ENCODE measurements at places on chromosomes 1 and 21. TPM values are rescaled to one million over a fixed set of nuclear protein-coding genes. Genes with fewer than 3 reads are reported as not detected.
A peak's percentile ranks its signal among the peaks of the same experiment; 100 is the strongest.

GRCh38 chr1:200626853-200627534, 6.4 kb upstream of the KIF14 start:
- DNase-seq: no peak
- no peak overlapping the region for H3K27ac ChIP-seq
- no peaks in the 10 kb centered on the region for H3K27me3 ChIP-seq
- no peaks in the 10 kb centered on the region for H3K4me1 ChIP-seq
- no peaks in the 10 kb centered on the region for H3K36me3 ChIP-seq

Gene PLA2G2C
- polyA plus RNA-seq: not detected

- H3K4me1 ChIP-seq: peaks cover 3% of the 10 kb centered on the region
- H3K36me3 ChIP-seq: no peaks in the 10 kb centered on the region
- H3K27me3 ChIP-seq: no peaks in the 10 kb centered on the region
- no peak for DNase-seq
- no peak overlapping the region for H3K27ac ChIP-seq
Measured at GRCh38 chr1:61457526-61458040, 267.4 kb downstream of the TM2D1 start.

DNA sequence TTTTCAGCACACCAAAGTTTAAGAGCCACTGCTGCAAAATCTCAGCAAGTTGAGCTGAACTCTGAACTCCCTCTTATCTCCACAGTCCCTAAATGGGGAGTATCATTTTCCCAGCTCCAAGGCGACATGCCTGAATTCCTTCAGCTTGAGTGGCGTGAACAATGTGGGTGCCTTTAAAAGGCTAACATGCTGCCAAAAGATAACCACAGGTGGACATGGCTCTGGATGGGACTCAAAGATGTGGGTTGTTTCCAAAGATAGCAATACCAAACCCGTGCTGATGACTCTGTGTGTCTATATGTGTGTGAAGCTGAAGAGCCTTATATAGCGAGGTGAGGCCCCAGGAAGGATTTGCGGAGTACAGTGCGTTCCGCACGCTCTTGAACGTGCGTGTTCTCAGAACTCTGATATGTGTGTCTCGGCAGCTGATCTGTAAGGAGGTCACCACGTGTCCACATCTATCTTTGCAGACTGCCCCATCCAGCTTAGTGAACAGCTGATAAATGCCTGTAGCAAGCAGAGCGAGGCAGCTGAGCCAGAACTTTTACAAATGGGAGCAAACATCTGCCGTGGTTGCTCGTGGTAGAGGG, 189.2 kb downstream of the DYRK1A start:
- no peak for DNase-seq
- H3K27ac ChIP-seq: no peak overlapping the region
- H3K27me3 ChIP-seq: no peaks in the 10 kb centered on the region
- H3K4me1 ChIP-seq: no peaks in the 10 kb centered on the region
- H3K36me3 ChIP-seq: no peaks in the 10 kb centered on the region

GRCh38 chr1:58403894-58404293, 142.6 kb downstream of the OMA1 start:
- H3K27me3 ChIP-seq: no peaks in the 10 kb centered on the region
- no peaks in the 10 kb centered on the region for H3K36me3 ChIP-seq
- DNase-seq: no peak
- H3K4me1 ChIP-seq: no peaks in the 10 kb centered on the region
- H3K27ac ChIP-seq: no peak overlapping the region

DNA sequence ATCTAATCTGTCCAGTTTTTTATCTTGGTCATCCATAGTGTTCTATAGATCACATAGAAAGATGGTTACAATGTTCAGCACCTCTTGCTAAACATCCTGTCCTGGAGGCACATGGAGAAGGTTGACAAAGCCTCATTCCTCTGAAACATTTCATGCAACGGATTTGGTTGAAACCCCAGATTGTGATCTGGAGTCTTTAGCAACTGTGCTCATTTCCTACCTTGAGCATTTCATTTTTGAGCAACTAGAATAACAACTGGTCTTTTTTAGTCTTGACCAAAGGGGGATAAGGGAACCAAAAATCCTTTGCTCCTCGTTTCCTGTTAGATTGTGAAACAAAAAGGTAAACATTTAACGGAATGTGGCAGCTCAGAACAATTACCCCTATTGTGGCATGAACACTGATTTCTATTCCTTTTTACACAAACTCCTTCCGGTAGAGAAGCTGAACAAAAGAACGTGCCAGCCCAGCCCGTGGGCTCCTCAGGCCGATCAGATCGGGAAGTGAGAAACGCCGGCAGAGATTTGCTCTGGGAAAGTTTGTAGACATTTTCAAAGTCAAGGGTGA, 94.7 kb upstream of the ERRFI1 start:
- H3K27me3 ChIP-seq: no peaks in the 10 kb centered on the region
- peaks cover 8% of the 10 kb centered on the region for H3K4me1 ChIP-seq
- H3K27ac ChIP-seq: peak overlapping the region; percentile 88
- no peaks in the 10 kb centered on the region for H3K36me3 ChIP-seq
- DNase-seq: no peak

Gene CELA3B
- 7.5 TPM for polyA plus RNA-seq

DNA sequence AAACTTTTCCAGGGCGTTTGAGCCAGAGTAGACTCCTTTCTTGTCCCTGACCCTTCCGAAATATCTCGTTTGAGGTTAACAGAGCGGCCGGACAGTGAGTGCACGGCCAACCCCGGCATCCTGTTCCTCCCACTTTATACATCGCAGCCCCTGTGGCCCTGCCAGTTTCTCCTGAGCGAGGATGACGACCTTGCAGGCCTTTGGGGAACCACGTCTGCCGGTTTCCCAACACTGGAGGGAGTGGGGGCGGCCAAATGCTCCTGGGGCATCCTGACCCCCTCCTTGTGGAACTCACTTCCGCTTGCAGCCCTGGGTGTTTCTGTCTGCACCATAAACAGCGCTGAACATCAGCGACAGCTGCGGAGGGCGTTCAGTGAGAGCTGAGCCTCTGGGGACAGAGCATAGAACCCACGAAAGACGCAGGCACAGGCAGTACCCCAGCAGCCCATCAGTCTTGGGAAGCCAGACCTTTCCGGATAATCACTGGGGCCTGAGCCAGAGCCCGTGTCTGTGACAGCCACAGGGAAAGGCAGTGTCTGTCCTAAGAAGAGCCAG, 4.8 kb upstream of the KCNAB2 start:
- H3K27ac ChIP-seq: no peak overlapping the region
- DNase-seq: no peak
- H3K27me3 ChIP-seq: no peaks in the 10 kb centered on the region
- no peak overlapping the region for H3K4me3 ChIP-seq
- H3K4me1 ChIP-seq: no peaks in the 10 kb centered on the region
- no peaks in the 10 kb centered on the region for H3K36me3 ChIP-seq

Gene LACTBL1
- polyA plus RNA-seq: not detected

DNA sequence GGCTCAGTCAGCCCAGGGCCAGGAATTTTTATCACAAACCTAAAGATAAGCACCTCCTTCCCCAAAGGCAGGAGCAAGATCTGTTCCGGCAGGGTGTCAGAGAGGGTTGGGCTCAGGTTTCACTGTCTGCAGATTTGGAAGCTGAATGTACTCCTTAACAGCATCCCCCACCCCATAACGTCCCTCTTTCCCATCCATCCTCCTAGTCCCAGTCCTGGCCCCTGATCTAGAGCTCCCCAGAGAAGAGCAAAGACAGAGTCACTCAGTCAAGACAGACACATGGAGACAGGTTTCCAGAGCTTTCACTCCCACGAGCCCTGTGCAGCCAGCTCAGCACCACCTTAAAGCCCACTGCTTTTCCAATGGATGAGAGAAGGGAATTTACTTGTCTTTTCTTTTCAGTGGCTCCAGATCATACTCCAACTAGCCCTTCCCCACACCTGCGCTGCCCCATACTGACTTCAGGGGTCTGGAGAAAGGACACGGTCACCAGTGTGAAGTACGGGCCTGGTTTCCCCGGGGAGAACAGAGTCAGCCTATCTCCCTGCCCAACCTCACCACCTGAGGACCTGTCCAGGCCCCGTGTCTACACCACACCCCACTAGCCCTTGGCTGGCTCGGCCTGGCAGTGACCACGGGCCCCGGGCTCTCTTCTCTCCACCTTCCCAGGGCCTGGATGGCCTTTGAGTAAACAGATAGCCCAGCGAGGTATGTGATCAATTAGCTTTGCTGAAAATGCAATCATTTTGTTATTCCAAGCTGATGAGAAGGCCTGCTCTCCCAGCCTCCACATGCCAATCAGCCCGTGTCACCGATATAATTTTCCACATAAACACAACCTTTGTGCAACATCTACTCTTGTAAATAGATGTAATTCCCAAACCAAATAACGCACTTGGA, 249.1 kb downstream of the FOXD2 start:
- H3K27ac ChIP-seq: peak overlapping the region; percentile 76
- H3K4me3 ChIP-seq: no peak overlapping the region
- no peaks in the 10 kb centered on the region for H3K27me3 ChIP-seq

- H3K4me3 ChIP-seq: no peak overlapping the region
- H3K27ac ChIP-seq: peak overlapping the region; percentile 4
- H3K27me3 ChIP-seq: no peaks in the 10 kb centered on the region
Measured at GRCh38 chr1:192534666-192535065, 40.9 kb upstream of the RGS1 start.

Gene ACTA1
- 3.7 TPM for polyA plus RNA-seq
